ENCODE measurements at places on chromosomes 2 and 18. TPM values are rescaled to one million over a fixed set of nuclear protein-coding genes. Genes with fewer than 3 reads are reported as not detected.

Gene GAD1
- not detected for total RNA-seq

Gene CPLX4
- not detected for total RNA-seq

Gene MAP4K3
- total RNA-seq = 37.0 TPM

Gene CNTNAP5
- total RNA-seq = not detected

Gene VAMP8
- 12.2 TPM for total RNA-seq

Gene CD8B2
- total RNA-seq = not detected

GRCh38 chr18:28728891-28729290 is 552.0 kb upstream of the CDH2 start:
- H3K27me3 ChIP-seq = no peaks in the 10 kb centered on the region
- no peak overlapping the region for H3K27ac ChIP-seq

- peaks cover 5% of the 10 kb centered on the region for H3K27me3 ChIP-seq
- peak overlapping the region; percentile 67 for H3K4me3 ChIP-seq
- H3K27ac ChIP-seq = no peak overlapping the region
- peak; percentile 53 for DNase-seq
- no peaks in the 10 kb centered on the region for H3K4me1 ChIP-seq
Measured at GRCh38 chr2:149331023-149331400, 625 bp downstream of the LYPD6 start.

DNA sequence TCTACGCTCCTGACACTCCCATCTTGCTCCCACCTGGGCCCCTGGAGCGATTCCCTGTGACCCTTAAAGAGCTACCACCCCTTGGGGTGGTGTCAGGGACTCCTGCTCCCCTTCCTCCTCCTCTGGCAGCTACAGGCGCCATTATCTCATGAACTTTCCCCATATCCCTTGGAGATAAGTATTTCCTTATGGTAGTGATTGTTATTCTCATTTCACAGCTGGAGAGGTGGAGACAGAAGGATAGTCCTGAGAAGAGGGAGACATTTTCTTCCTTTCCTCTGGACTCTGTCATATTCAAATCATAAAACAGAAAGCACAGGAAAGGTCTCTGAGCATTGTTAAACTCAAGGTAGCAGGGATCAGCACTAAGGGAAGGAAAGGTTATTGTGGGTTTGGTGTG is 34.6 kb downstream of the RDH14 start:
- H3K27me3 ChIP-seq = no peaks in the 10 kb centered on the region
- H3K4me3 ChIP-seq = no peak overlapping the region
- DNase-seq = no peak
- H3K27ac ChIP-seq = no peak overlapping the region
- H3K4me1 ChIP-seq = peaks cover under 1% of the 10 kb centered on the region
- H3K36me3 ChIP-seq = no peaks in the 10 kb centered on the region

DNA sequence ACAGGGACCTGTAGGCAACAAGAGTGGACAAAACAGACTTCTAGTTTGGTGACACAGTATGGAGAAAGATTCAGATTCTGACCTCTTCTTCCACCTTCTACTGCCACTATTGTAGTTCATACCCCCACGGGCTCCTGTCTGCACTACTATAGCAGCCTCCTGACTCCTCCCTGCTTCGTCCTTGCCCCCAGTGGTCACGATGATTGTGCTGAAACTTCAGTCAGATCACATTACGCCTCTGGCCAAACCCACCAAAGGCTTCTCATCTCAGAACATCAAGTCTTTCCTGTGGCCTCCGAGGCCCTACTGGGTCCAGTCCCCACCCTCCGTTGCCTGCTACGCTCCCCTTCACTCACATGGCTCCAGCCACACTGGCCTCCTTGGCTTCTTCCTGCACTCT is 147.6 kb downstream of the CYP26B1 start:
- no peaks in the 10 kb centered on the region for H3K36me3 ChIP-seq
- H3K4me1 ChIP-seq = no peaks in the 10 kb centered on the region
- H3K4me3 ChIP-seq = no peak overlapping the region
- DNase-seq = no peak
- no peak overlapping the region for H3K27ac ChIP-seq

- no peaks in the 10 kb centered on the region for H3K36me3 ChIP-seq
- no peak overlapping the region for H3K4me3 ChIP-seq
- H3K27me3 ChIP-seq = no peaks in the 10 kb centered on the region
- H3K4me1 ChIP-seq = no peaks in the 10 kb centered on the region
- no peak overlapping the region for H3K27ac ChIP-seq
- DNase-seq = no peak
Measured at GRCh38 chr2:223034221-223034975, 17.6 kb upstream of the KCNE4 start.

GRCh38 chr2:135925571-135925970 is 49.3 kb upstream of the MCM6 start:
- no peak overlapping the region for H3K4me3 ChIP-seq
- H3K36me3 ChIP-seq = peaks cover 81% of the 10 kb centered on the region
- no peak overlapping the region for H3K27ac ChIP-seq

- peaks cover 9% of the 10 kb centered on the region for H3K4me1 ChIP-seq
- H3K27ac ChIP-seq = no peak overlapping the region
- no peak overlapping the region for H3K4me3 ChIP-seq
- no peak for DNase-seq
Measured at GRCh38 chr18:7221424-7222155, 9.3 kb upstream of the LRRC30 start.

- DNase-seq = no peak
- no peaks in the 10 kb centered on the region for H3K4me1 ChIP-seq
- no peak overlapping the region for H3K27ac ChIP-seq
- H3K36me3 ChIP-seq = no peaks in the 10 kb centered on the region
- no peaks in the 10 kb centered on the region for H3K27me3 ChIP-seq
Measured at GRCh38 chr2:176385838-176386237, 116.6 kb downstream of the MTX2 start.

DNA sequence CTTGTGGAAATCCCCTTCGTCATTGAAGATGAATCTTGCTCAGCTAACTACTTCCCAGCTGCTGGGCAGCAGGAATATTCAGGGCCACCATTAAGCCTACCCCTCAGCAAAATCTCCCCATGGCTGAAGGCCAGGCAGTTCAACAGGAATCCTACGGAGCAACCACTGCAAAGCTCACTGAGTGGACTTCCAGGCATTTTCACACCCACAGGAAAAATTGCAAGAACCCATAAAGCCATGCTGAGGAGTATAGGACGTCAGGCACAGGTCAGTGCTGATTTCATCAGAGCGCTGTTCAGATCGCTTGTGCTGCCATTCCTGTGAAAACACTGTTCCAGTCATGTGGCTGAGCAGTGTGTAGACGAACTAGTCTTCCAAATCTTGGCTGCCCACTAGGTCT is 134.8 kb upstream of the TACR1 start:
- H3K4me1 ChIP-seq = no peaks in the 10 kb centered on the region
- no peaks in the 10 kb centered on the region for H3K27me3 ChIP-seq
- no peaks in the 10 kb centered on the region for H3K36me3 ChIP-seq
- no peak overlapping the region for H3K27ac ChIP-seq
- no peak for DNase-seq

DNA sequence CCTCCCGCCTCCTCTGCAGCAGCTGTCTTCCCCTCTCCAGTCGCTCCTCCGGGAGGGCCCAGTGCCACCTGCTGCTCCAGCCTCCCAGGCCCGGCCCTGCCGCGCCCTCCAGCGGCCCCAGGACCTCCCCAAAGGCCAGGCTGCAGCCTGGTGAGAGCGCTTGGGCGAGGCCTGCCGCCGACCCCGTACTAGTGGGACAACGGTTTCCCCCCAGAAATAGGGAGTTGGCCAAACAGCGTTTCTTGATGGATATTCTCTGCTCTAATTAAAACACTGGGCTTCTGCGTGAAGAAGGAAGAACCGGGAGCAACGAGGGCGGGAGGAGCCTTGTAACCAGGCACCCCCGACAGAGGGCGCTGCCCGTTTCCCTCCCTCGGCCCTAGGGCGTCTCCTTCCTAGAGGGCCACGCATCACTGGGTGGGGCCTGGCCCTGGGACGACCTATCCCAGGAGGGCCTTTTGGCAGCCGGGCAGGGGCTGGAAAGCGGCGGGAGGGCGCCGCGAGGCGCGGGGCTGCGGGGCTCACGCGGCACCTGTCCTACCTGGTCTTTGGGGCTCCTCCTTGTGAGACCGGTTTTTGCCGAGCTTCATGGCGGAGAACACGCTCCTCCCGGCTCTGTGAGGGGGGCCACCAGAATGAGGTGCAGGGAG is 25.4 kb upstream of the OTOF start:
- no peak overlapping the region for H3K27ac ChIP-seq
- DNase-seq = peak; percentile 87
- H3K4me3 ChIP-seq = peak overlapping the region; percentile 46
- no peaks in the 10 kb centered on the region for H3K27me3 ChIP-seq
- no peaks in the 10 kb centered on the region for H3K4me1 ChIP-seq

All from psoas muscle (tissue), 8 donors.